ENCODE measurements at places on chromosomes 5 and 9. TPM values are rescaled to one million over a fixed set of nuclear protein-coding genes. Genes with fewer than 3 reads are reported as not detected.

Gene HAVCR2
- 4.9 TPM for total RNA-seq

- no peak for DNase-seq
Measured at GRCh38 chr9:18114559-18115475, 359.1 kb upstream of the ADAMTSL1 start.

DNA sequence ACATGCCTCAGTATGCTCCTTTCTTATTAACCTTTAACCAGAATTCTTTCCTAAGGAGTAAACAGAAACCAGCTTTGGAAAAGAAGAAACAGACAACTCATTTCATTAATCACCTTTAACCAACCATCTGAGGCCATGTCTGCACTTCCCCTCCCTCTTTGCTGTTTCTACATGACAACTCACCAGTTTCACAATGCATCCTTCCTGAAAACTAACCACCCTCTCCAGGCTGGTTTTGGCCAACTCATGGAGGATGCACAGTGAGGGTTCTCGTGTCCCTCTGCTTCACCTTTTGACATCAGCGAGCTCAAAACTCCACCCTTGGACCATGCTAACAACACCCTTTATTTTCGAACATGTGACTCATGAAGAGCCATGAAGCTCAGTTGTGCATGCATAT, 244.1 kb downstream of the ELAVL2 start:
- no peak for DNase-seq

GRCh38 chr5:134020188-134020587, 15.4 kb upstream of the VDAC1 start:
- peak; percentile 75 for DNase-seq

DNA sequence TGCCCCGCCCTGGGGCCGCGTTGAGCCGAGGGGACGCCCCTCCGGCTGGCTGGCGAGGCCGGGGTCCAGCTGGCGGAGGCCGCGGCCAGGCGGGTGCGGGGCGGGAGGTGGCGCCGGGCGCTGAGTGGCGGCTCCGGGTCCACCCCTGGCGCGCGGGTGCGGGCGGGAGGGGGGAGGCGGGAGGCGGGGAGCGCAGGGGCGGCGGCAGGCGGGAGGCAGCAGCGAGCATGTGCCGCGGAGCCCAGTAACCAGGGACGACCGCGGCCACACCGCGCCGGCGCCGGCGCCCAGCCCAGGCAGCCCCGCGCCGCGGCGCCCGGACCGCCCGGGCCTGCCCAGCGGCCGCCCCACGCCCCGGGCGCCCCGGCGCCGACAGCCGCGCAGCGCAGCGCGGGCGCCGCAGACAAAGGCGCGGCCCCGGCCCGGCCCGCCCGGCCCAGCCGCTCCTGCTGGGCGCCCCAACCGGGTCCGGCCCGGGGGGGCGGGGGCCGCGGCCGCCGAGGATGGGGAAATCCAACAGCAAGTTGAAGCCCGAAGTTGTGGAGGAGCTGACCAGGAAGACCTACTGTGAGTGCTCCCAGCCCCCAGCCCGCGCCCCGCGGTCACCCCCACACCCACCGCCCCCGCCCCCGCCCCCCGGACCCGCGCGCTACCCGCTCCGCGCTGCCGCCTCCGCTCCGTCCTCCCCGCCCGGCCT, at the start of gene NCS1:
TSS of gene NCS1 (plus strand) at position 244 of the 697 bp plus-strand sequence. CDS start at position 504, 260 bp downstream.
- peak; percentile 72 for DNase-seq

GRCh38 chr5:41755705-41756104, 114.5 kb downstream of the OXCT1 start:
- no peak for DNase-seq

GRCh38 chr5:146528236-146528635, 12.2 kb upstream of the GPR151 start:
- no peak for DNase-seq

Measured in left colon (tissue), 2 donors.